EH (cell line): ENCODE measurements at places on chromosomes 6 and 20.

- DNase-seq: no peak
Observed at GRCh38 chr6:129455126-129455769, 254.7 kb downstream of the ARHGAP18 start.

DNA sequence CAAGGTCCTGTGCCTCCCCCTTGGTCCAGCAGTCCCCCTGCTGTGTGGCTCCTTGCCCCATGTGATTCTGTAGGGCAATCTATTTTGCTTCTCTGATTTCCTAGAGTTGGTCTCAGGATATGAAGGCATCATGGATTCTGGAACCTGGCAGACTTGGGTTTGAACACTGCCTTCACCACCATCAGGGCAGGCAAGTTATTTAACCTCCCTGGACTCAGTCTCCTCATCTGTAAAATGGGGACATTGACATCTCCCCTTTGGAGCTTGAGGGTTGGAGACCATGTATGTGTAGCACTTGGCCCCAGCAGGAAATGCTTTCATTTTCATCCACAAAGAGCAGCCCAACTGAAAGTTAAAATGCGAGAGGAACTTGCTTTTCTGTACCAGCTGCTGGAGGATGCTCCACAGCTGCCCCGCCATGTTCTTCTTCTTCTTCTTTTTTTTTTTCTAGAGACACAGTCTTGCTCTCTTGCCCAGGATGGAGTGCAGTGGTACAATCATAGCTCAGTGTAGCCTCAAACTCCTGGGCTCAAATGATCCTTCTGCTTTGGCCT is 6.7 kb downstream of the TOX2 start:
- DNase-seq: no peak

DNA sequence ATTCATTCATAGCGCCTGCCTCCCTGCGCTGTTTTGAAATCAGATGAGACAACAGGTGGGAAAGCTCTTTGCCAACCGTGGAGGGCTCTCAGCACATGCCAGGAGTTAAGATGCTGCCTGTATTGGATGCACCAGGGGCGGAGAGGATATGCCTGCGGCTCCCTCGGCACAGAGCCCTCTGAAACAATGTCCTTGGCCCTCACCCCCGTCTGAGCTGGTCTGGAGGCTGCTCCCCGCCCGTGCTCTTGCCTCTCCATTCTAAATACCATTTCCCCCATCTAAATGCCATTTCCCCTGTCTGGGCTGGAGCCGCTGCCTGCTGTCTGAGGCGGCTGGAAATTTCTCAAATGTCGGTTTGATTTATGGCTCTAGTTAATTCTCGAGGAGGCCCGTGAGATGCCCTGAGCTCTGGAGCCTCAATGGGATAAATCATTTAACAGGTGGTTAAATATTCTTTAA is 50.8 kb upstream of the MLN start:
- no peak for DNase-seq

DNA sequence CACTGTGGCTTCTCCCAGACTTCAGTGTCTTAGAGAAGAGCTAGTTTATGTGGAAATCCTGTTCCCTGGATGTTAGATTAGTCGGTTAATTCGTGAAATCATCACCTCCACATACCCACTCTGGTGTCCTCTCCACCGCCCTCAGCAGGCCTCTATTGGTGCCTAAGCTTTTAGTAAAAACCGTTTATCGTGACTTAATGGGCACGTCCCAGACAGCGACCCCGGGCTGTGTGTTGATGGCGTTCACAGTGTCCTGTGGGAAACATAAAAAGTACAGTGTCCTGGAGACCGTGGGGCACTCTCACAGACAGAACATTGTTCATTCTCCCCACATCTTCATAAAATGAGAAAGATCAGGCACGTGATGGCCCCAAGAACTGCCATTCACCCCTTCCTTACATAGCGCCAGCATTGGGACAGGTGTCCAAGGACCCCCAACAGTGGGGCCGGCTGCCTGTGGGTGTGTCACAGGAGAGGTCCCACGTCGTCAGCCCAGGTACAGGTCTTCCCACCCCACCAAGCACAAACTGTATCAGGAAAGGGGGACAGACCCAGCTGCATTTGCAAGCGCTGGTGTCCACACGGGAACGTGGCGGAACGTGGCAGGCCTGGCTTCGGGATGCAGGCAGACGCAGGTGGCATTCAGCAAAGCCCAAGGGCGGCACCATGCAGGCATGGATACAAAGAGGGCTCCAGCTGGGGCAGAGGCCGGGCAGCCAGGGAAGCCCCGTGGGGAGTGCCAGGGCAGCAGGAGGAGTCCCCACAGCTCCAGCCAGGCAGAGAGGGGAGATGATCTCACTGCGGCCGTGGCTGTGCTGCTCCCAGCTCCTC is 237.7 kb downstream of the DLL1 start:
- DNase-seq: no peak

DNA sequence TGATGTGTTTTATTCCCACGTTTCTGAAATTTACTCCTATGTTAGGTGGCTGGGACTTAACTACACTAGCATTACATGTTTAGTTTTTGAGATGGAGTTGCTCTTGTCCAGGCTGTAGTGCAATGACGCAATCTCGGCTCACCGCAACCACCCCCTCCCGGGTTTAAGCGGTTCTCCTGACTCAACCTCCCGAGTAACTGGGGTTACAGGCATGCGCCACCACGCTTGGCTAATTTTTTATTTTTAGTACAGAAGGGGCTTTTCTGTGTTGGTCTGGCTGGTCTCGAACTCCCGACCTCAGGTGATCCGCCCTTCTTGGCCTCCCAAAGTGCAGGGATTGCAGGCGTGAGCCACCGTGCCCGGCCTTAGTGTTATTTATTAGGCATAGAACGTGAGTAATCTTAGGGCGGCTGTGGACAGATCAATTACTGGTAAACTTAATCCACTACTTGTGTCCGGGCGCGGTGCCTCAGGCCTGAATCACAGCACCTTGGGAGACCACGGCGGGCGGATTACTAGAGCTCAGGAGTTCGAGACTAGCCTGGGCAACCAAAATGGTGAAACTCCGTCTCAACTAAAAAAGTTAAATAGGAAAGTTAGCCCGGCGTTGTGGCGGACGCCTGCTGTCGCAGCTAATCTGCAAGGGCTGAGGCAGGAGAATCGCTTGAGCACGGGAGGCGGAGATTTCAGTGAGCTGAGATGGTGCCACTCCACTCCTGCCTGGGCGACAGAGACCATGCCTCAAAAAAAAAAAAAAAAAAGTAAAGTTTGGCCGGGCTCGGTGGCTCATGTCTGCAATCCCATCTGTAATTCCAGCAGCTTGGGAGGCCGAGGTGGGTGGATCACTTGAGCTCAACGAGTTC is 123.7 kb upstream of the BTN3A2 start:
- DNase-seq: peak; percentile 75

DNA sequence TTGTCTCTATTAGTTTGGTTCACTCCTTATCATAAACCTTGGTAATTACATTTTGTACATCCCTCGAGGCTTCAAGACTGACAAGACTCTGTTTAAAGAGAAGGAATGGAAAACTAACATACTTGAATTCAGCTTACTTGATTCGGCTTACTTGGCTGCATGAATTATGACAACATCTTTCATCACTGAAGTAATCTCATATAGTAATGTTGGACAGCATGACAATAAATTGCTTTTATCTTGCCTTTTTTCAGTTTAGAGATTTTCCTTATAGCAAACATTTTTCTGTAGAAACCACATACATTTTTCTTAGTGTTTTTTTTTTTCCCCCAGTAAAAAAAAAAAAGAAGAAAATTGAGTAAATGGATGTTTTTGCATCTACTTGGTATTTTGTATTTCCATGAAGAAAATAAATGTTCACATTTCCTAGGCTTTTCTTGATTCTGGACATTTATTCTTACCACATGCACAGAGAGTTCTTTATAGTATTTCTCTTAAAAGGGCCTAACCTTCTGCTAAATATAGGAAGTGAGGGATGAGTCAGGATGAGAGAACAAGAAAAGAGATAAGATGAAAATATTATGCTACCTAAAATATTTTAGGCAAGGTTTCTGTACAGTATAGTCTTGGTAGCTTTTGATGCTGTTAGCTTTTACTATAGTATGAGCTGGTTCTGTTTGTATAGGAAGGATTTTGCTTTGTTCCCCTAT is 101.0 kb upstream of the HDGFL1 start:
- DNase-seq: peak; percentile 33

- no peak for DNase-seq
Observed at GRCh38 chr6:156851454-156851921, 74.3 kb downstream of the ARID1B start.

DNA sequence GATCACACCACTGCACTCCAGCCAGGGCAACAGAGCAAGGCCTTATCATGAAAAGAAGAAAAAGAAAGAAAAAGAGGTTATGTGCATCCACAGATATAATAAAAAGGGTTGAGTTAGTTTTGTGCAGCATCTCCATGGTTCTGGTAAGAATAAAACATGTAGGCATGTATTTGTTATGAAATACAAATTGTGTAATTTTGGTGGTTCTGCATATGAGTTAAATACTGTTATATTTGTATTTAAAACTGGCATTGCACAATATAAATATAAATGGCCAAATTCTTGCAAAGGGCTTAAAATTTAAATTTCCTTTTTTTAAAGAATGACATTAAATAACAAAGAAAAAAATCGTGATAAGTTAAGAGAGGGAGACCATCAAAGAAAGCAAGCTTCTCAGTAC is 159.1 kb upstream of the PREP start:
- no peak for DNase-seq

DNA sequence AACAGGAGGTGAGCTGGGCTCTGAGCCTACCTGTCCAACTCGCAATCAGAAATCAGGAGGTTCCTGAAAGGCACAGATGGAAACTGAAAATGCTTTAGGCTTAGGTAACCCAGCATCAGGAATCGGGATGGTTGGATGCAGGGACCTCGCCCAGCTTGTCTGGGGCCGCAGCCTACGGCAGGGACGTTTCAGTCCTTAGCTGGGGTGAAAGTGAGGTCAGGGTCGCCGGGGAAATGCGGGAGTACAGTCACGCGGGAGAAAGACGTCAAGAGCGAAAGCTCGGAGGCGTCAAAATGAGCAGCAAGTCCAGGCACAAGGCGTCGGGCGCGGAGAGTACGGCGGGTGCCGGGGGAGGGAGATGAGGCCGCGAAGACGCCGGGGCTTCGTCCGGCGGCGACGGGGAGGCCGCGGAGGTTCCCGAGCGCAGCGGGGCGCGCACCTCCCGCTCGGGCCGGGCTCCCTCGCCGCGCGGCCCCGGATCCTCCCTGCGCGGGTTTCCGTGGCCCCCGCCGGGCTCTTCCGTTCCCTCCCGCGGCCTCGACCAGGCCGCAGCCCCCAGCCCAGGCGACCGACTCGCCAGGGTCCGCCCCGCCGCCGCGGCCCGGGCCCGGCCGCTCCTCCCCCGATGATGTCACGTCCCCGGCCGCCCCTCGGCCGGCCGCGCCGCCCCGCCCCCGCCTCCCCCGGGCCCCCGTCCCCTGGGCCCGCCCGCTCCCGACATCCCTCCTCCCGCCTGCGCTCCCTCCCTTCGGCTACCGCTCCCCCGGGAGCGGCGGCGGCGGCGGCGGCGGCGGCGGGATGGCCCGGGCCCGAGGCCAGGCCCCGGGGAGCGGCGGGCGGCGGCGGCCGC is at the start of gene EBF4:
TSS of gene EBF4 (plus strand) at position 745 of the 850 bp plus-strand sequence. CDS start 866 bp downstream, outside the sequence.
- peak; percentile 34 for DNase-seq

DNA sequence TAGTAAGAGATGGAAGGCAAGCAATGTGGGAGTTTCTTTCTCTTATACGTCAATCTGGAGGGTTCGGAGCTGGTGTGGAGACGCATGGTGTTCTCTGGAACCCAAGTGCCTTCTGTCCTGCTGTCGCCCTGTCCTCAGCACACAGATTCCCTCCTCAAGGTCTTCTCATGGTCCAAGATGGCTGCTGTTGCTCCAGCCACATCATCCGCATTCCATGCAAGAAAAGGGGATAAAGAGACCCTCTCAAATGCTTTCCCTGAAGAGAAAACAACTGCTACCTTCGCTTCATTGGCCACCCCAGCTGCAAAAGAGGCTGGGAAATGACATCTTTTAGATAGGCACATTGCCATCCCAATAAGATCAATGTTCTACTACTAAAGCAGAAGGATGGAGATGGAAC is 151.2 kb downstream of the ANKRD60 start:
- no peak for DNase-seq

DNA sequence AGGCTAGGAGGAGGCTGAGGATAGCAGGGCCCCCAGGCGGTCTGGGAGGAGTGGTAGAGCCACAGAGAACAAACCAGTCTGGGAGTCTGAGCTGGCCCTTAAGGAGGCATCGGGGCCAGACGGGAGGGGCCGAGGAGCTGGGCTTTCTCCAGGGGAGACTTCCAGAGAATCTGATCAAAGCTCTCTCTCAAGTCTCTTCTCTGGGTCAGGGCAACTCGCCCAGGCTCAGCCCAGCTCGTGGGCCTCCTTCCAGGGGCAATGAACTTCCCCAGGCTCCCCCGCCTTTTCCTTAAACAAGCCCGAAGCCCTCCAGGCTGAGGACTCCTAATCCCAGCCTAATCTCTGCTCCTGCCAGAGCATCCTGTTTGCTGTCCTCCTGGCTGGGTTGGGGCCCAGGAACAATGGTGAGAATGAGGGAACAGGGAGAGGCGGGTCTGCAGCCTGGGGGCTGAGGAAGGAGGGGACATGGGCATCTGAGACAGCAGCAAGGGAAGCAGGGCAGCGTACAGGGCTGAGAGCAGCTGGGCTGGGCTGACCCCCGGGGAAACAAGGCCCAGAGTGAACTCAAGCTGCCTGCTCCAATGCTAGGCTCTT is 173.6 kb downstream of the ANKRD60 start:
- DNase-seq: no peak

DNA sequence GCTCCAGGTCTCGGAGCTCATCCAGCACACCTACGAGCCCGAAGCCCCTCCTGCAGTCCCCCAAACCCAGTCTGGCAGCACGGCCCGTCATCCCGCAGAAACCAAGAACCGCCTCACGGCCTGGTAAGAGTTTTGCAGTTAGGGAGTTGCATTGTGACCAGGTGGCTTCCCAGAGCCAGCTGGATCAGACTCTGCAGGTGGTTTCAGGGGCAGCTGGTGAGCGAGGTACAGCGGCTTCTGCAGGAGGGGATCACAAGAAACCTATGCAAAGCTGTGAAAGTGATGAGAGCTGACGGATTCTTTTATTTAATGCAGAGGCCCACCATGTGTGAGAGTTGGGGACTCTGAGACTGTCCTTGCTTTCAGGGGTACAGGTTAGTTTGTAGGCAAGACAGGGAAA is 45.9 kb upstream of the SCGN start:
- DNase-seq: no peak

DNA sequence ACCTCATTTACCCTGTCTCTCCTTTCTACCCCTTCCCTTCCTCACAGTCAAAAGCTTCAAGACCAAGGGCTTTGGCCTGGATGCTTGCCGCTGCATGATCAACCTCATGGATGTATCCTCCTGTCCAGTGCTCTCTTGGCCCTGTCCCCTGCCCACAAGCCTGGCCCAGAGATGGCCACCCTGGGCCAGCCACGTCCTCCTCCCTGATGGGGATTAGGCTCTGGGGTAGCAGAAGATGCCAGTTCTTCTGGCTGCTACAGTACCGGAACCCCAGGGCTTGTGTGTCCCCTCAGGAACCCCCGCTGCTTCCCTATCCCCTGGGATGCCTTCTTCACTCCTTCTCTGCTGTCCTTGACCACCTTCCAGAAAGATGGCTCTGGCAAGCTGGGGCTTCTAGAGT is 22.3 kb downstream of the CAPN11 start:
- no peak for DNase-seq

GRCh38 chr6:15453622-15454021 is 207.8 kb downstream of the JARID2 start:
- no peak for DNase-seq

- DNase-seq: no peak
Observed at GRCh38 chr20:5551621-5552020, 198.6 kb upstream of the SHLD1 start.
